ENCODE measurements at places on chromosomes 12 and 14.

- no peak for DNase-seq
Observed at GRCh38 chr12:13534645-13535398, 338.3 kb downstream of the EMP1 start.

DNA sequence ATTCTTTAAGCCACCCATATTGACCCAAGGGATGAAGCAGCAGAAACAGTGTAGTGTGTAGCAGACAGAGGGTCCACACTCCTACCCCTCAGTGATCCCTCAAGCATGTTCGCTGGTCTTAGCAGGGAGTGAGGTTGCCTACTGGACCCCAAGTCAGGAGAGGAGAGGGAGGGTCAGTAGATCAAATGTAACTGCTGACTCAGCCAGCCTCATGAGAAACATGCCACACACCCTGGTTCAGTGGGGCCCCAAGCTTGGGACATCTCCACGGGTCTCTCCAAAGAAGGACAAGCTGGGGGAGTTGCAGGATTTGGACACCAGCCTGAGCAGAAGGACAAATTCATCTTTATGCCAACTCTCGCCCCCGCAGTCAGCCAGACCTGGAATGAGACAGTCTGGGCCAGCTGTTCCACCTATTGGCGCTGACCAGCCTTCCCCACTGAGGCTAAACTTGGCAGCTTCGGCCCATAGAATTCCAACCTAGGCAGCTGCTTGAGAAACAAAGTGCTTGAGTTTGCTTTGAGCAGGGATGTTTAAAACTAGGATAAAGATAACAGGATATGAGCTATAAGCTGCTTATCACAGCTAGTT lies 66.0 kb upstream of the ACTN1 start:
- no peak for DNase-seq

- no peak for DNase-seq
Observed at GRCh38 chr12:101551362-101552114, 43.2 kb upstream of the MYBPC1 start.

DNA sequence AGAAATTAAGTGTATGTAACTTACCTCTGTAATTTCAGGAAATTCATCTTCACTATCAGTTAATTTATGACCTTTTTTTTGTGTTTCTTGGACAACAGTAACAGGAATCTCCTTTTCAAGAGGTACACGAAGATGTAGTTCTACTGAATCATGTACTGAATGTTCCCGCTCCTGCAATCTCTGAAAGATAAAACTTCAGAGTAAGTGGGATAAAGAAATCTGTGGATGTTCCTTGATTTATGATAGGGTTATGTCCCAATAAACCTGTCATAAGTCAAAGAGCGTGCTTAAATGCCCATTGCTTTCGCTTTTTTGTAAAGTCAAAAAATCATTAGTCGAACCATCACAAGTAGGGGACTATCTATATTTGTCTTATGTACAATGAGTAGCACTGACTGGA lies 40.8 kb downstream of the SENP1 start:
- no peak for DNase-seq

DNA sequence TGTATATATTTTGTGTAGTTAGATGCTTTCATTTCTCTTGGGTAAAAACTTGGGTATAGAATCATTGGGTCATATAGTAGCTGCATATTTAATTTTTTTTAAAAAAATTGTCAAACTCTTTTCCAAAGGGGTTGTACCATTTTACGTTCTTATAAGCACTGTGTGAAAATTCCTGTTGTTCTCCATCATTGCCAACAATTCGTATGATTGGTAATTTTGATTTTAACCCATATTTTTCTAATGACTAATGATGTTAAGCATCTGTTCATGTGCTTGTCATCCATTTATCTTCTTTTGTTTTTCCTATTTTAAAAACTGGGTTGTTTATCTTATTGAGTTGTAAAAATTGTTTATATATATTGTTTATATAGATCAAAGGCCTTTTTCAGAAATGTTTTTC lies 77.4 kb downstream of the OTOGL start:
- DNase-seq: no peak

DNA sequence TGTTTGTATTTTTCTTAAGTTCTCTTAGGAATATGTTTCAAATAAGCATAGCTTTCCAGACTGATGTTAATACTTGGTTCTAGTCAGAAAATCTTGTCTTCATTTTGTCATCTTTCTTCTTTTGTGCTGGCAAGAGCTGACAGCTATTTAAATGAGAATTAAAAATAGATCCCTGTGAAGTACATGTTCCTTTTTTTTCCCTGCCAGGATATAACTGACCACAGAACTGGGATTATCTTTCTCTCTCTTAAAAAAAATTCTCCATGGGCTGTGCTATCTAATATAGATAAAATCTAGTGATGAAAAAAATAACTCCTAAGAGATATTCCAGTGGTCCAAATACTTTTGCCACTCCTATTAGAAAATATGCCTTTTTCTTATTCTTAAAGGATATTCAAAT lies 163.4 kb downstream of the AKAP6 start:
- DNase-seq: no peak

GRCh38 chr12:108835860-108836634 lies 21.3 kb downstream of the SSH1 start:
- no peak for DNase-seq

GRCh38 chr12:1728824-1729223 lies 38.0 kb downstream of the ADIPOR2 start:
- DNase-seq: no peak

- no peak for DNase-seq
Observed at GRCh38 chr14:100263141-100263540, 24.2 kb downstream of the YY1 start.

All from effector CD4-positive, alpha-beta T cell (primary cell).